Left cardiac atrium (tissue), 4 donors: ENCODE measurements at places on chromosomes 1 and 21.

GRCh38 chr1:6259491-6260362 is 1.2 kb downstream of the GPR153 start:
- peak; percentile 92 for DNase-seq

DNA sequence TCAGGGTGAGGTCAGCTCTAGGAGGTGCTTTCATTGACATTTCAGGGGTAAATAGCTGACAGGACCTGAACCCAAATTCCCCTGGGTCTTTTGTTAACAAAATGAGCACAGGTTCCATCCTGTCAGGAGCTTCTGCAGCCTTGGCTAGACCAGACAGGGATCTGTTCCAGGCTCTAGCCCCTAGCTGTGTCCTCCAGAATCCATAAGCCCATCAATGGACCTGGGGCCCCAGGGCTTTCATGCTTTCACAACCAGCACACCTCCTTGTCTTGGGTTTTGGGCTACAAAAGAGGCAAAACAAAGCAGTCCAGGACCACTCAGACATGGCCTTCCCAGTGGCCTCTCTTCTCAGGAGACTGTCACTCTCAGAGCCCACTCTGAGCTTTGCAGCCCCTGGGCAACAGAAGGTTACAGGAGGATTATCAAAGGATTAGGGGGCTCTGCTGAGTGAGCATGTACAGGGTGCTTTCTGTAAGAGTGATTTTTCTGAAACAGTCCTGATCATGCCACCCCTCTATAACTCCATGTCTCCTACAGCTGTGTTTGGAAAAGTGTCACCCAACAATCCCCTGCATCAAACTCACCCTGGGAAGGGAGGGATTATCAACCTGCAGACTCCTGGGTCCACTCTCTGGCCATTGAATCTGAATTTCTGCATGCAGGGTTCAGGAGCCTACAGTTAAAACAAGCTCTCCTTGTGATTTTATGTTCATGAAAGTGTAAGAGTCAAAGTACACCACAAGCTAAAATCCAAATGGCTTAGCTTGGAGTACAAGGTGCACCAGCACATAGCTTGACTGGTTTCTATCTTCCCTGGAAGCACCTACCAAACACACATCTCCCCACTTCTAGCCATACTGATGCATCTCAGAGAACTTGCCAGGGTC is 67.7 kb upstream of the GCLM start:
- DNase-seq: no peak

DNA sequence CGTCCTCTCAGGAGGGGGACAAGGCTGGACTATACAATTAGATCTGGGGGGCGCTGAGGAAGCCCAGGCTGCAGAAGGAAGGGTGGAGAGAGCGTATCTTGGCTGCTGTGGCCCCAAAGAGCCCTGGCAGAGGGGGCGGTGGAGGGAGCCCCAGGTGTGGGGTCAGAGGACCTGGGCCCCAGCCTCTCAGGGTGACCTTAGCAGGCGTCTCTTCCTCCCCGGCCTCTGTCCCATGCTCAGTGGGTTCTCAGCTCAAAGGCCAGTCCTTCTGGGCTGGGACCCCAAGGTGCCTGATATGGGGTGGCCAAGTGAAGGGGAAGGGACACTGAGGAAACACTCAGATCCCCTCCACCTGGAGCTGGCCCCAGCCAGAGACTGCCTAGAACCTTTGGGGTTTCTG is 1.8 kb downstream of the FAM131C start:
- no peak for DNase-seq

GRCh38 chr1:109158433-109158832 is 44.5 kb downstream of the ELAPOR1 start:
- no peak for DNase-seq

- DNase-seq: no peak
Measured at GRCh38 chr1:1956101-1956500, 37.0 kb upstream of the TMEM52 start.

DNA sequence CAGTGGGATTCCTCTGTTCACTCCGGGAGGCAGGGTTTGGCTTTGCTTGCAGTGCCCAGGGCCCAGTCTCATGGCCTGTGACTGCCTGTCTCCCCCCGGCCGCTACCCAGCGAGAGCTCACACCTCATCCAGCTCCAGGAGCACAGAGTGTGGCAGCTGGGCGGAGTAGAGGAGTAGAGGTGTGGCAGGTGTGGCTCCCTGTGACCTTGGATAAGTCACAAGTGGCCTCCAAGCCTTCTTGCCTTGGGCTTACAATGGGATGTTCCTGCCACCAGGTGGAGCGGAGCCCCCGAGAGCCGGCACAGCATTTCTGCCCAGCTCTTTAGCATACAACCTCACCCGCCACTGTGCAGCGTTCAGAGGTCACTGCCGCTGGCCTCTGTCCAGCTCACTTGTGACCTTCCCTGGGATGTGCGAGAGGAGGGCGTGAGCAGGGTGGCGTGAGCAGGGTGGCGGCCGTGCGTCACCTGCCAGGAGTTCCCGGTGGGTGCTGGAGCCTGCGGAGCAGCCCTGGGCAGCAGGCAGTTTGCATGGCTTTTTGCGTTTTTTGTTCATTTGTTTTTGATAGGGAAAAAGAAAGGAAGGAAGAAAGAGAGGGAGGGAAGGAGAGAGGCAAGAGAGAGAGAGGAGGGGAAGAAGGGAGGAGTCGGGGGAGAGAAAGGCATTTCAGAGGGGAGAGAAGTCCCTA is 42.4 kb downstream of the CRYAA start:
- DNase-seq: peak; percentile 56
